ENCODE measurements at places on chromosomes 6 and 20. TPM values are rescaled to one million over a fixed set of nuclear protein-coding genes. Genes with fewer than 3 reads are reported as not detected.

GRCh38 chr20:11569163-11569562 lies 348.5 kb upstream of the BTBD3 start:
- DNase-seq = no peak

DNA sequence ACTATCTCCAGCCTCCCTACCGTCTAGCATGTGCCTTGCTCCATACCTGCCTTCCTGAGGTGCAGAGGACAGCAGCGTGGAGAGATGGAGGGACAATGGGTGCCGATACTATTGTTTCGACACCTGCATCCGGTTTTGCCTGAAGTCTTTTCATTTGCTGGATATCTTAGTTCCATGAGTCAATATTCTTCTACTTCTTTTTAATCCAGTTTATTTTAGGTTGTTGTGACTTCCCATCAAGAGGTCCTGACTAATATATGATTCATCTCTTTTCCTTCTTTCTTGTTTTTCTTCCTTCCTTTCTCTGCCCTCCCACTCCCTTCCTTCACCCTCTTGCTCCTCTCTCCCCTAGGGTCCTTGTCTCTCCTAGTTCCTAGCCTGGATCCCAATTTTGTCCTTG lies 91.4 kb downstream of the CDH26 start:
- DNase-seq = no peak

DNA sequence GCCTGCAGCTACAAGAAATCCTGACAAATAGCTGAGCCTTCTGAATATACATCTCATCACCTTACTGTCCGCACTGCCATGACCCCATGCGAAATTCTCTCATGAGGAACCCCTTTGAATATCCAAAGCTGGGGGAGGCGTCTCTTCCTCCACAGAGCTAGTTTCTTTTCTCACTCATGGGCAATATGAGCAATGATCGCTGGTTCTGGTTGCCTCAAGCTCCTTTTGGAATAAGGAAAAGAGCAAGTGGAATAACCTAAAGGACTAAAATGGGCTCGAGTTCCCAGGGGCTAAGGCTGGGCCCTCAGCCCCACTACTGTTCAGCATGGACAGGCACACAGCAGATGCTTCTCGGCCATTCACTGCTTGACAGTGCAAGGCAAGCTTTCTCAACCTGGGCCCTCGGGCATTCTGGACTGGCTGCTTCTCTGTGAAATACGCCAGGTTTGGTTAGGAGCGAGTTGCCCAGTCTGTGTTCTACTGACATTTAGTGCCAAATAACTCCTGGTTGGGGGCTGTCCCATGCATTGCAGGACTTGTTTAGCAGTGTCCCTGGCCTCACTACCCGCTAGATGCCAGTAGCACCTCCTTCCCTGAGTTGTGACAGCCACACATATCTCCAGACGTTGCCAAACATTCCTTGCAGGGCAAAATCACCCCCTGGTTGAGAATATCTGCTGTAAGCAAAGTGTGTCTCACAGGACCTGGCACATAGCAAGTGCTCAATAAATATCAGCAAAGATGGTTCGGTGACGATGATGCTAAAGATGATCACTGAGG lies 156.8 kb downstream of the CEBPB start:
- no peak for DNase-seq

- DNase-seq = no peak
Measured at GRCh38 chr6:31614684-31615578, at the start of gene AIF1. Gene AIF1, plus strand, starts transcription at chr6:31615234. Its CDS starts 96 bp downstream, at chr6:31615330.

DNA sequence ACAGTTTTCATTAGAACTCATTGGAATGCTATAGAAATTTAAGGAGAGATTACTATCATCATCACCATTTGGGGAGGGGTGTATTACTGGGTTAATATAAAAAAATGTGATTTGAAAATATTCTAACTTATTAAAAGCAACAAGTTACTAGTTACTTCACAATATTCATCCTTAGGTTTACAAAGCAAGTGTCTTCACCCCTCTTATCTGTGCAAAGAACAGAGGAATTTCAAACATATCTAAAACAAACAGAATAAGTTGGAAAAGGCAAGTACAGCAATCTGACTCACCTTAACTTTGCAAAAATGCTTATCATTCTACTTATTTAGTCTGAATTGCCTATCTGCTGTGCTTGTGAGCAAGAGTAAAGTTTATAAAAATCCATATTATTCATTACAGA lies 32.9 kb downstream of the DCBLD1 start:
- no peak for DNase-seq

RBM24 gene
- polyA plus RNA-seq = 177 TPM

- DNase-seq = no peak
Measured at GRCh38 chr6:25476126-25476525, 175.9 kb upstream of the SCGN start.

GRCh38 chr6:65787787-65788186 lies 80.8 kb upstream of the EYS start:
- no peak for DNase-seq

- DNase-seq = no peak
Measured at GRCh38 chr6:108156180-108156937, 9.5 kb upstream of the NR2E1 start.

DNA sequence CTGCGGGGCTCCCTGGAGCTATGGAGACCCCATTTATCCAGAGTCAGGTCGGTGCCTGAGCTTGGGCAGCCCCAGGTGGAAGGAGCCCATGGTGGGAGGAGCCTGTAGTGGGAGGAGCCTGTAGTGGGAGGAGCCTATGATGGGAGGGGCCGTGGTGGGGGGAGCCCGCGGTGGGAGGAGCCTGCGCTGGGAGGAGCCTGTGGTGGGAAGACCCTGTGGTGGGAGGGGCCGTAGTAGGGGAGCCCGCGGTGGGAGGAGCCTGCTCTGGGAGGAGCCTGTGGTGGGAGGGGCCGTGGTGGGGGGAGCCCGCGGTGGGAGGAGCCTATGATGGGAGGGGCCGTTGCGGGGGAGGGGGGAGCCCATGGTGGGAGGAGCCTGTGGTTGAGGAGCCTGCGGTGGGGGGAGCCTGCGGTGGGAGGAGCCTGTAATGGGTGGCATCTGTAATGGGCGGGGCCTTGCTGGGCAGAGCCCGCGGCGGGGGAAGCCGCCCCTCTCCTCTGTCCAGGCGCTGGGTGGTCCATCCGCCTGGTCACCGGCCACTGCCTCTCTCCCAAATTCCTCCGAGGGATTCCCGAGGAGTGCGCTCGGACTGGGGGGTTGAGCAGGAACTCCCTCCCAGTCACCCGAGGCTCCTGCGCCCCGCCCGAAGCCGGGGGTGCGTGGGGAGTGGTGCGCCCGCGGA lies 567 bp upstream of the FNDC11 start:
- DNase-seq = peak; percentile 90

DNA sequence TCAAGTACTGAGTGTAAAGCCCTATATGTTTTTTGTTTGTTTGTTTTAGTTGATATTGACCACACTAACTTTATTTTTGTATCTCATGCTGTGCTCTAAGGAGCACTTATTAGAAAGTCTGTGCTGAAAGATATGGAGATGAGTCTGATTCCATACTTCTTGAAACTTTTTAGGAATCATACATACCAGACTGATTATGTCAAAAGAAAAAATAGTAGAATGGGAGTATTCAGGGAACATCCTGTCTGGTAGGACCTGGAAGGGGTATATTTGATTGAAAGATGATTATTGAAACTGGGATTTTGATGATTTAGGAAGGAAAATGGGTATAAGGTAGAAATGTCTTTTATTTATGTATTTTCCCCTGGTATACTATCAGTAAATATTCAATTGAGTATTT lies 111.4 kb downstream of the QKI start:
- DNase-seq = no peak

DNA sequence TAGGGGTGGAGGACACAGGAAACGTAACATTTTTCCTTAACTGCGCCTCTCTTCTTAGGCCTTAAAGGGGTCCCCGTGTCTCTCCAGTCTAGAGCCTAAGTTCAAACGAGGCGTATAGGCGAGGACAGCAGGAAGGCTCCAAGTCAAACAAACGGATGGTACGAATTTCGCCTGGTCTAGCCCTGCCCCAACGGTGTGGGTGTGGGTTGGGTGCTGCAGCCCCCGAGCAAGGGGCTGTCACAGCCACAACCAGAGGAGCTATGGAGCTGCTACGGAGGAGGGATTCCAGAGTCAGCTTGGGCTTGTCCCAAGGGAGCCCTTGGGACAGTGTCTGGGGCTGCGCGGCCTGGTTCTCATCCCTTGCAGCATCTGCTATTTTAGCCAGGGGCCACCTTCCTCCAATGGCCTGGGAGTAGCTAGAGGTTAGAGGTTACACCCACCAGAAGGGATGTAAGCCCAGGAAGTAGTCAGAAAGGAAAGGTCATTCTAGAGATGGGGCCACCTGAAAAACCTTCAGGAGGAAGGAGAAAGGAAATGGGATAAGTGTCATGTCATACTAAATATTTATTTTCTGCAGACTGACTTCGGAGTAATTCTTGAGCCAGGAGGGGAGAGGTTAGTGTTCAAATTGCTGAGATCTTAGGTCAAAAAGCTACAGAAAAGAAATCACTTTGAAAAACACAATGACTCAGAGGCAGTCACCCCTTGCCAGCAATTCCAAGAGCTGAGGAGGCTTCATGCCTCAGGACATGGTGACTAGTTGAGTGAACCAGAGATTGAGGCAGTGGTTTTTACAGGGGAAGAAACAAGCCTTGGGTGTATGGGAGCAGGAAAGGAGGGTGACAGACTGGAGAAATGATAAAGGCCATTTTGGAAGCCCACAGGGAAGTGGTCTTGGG lies 21.7 kb downstream of the VPS52 start:
- DNase-seq = peak; percentile 57

GRCh38 chr6:67450641-67451040 lies 1184.4 kb upstream of the ADGRB3 start:
- no peak for DNase-seq

BTN3A1 gene
- polyA plus RNA-seq = 4.4 TPM

GRCh38 chr6:82882363-82883023 lies 183.1 kb downstream of the UBE3D start:
- no peak for DNase-seq

HSPA12B gene
- 8.9 TPM for polyA plus RNA-seq

- DNase-seq = no peak
Measured at GRCh38 chr6:33124525-33124901, 48.7 kb downstream of the HLA-DPB1 start.

GRCh38 chr20:62792940-62793756 lies 3.1 kb upstream of the MRGBP start:
- DNase-seq = no peak

DNA sequence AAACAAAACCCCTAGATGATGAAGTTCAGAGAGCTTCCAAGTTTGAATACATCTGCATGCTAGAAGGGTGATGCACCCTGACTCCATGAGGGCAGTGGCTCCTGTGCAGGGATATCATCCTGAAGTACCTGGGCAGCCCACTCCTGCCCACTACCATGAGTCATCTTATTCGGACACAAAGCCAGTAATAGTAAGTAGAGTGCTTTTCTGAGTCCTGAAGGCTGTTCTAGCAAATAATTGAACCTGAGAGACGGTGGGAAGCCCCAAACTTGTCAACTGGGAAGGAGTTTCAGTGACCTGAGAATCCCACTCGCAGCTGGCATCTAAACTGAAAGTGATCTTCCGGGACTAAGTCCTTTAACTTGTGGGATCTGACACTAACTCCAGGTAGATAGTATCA lies 152.9 kb upstream of the COL21A1 start:
- DNase-seq = no peak

DNA sequence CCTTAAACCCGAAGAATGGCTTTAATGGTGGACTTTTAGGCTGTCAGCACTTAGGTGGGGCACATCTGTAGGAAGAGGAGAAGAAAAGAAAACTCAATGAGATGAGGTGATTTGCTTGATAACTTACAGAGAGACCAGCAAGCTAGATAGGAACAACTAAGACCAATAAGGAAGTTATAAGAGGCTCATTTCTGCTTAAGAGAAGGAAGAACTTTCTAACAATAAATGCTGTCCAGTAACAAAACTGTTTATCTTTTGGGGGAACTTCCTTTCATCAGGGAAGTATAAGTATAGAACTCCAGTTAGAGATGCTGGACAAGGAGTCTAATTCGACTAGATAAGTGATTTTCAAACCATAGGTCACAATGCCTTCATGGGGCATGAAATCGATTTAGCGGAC lies 107.2 kb upstream of the SIRPA start:
- DNase-seq = no peak

DNA sequence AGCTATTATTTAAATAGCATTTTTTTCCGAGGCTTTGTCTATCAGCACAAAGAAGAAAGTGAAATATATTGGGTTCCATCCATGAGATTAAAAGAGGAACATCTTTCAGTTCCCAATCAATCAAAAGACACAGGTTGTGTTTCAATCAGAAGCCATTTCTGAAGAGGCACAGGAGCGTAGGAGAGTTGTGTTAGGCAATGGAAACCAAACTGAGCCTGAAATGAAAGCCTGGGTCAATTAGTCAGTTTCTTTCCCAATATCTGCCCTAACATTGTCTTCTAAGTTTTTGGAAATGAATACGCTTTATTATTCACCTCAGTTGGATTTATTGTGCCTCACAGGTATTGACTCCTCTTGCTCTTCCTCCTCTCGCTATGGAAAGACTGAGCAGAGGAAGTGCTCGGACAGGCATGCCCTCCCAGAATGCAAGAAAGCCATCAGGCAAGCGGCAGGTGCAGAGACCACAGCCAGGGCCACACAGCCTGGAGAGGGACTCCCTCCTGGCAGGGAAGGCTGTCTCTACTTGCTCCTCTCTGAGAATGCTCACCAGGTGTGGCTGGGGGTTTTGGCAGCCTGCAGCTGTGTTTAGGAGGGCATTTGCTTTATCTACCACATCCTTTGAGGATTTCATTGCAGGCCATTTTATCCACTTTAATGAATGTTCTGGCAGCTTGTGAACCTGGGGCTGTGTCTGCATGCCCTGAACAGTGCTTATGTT lies 100.8 kb upstream of the NEDD9 start:
- no peak for DNase-seq

DNA sequence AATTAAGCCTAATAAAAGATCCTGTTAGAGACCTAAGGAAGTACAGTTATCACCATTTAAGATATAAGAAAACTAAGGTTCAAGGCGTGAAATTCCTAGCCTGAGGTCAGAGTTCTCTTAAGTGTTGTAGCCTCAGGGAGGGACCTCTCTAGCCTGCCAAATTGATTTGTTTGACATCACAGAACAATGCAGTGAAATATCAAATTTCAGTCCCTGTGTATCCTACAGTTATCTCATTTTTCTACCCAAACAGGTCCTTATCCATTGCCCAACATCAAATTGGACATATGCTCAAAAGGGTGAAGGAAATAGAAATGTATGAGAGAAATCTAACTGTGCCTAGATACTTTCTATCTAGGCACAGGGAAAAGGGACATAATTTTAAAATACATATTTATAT lies 63.0 kb downstream of the NCOA7 start:
- no peak for DNase-seq

DNA sequence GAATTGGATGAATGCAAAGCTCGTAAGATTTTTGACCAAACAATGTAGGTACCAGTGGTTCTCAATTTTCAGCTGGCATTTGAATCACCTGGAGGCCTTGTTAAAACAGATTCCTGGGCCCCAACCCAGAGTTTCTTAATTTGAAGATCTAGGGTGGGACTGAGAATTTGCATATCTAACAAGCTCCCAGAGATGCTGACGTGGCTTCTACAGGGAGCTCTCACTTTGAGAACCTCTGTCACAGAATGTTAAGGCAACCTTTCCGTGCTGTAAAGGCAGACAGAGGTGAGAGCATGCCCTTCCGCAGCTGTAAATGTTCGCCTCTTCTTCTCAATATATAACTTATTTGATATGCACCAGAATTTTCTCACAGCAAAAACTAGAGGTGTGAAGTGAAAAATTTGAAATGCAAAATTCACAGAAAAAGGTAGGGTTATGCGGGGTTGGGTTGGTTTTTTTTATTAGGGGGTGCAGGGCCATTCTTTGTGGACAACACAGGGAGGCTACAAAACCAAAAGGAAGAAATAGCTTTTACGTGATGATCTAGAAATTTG lies 69.4 kb downstream of the BMP2 start:
- no peak for DNase-seq

GRCh38 chr6:1001655-1002349 lies 308.9 kb upstream of the EXOC2 start:
- DNase-seq = no peak

GRCh38 chr6:34246249-34246562 lies 2.6 kb downstream of the SMIM29 start:
- DNase-seq = no peak

BTBD3 gene
- 8.7 TPM for polyA plus RNA-seq

Measured in right cardiac atrium (tissue), 5 donors.